ENCODE measurements at places on chromosomes 13 and 19.
A peak's percentile ranks its signal among the peaks of the same experiment; 100 is the strongest.

DNA sequence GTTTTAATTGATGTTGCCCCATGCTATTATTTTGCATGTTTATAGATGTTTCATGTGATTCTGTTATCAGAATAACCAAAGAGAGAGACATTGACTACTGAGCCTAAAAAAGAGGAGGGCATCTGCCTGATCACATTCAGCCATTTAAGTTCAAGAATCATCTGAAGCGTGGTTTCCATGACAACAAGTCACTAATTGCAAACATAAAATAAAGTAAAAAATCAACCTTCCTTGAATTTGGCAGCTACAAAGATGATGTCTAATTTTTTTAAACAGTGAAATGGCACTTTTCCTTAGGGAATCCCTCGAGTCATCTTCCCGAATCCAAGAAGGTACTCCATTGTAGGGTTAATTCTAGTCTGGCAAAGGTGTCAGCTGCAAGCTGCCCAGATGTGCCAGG is 884.2 kb downstream of the DIAPH3 start:
- DNase-seq, result no peak

GRCh38 chr19:5017235-5017634 is 48.3 kb downstream of the KDM4B start:
- no peak for DNase-seq

GRCh38 chr19:40642757-40643305 is 41.7 kb downstream of the LTBP4 start:
- DNase-seq, result no peak

- DNase-seq, result no peak
Measured at GRCh38 chr19:55463583-55464031, 944 bp downstream of the C19orf85 start.

- no peak for DNase-seq
Measured at GRCh38 chr13:44350775-44351504, 22.7 kb upstream of the SERP2 start.

DNA sequence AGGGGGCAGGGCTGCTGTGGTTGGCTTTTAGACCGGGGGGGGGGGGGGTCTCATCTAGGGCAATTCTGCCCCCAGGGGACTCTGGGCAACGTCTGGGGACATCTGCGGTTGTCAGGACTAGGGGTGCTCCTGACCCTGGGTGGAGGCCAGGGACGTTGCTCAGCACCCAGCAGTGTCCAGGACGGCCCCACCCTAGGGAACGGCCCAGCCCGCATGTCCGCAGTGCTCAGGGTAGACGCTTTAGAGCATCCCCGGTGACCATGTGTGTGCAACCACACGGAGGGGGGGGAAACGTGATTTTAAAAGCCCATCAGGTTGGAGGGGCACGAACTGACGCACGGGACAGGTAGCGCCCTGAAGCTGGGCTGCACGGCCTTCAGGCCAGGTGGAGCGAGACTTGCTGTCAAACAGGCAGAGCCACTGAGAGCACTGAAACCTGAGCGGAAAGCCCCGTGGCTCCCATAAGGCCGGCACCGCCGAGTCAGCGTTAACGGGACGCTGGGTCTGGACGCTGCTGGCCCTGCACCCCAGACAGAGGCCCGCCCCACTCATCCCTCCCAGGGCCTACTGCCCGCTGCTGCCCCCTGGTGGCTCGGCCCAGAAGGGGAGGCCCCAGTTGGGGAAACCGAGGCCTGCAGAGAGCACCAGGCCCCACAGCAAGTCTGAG is 8.3 kb downstream of the CACTIN start:
- DNase-seq, result peak; percentile 53

GRCh38 chr13:22837980-22838647 is 342.7 kb upstream of the SGCG start:
- no peak for DNase-seq

DNA sequence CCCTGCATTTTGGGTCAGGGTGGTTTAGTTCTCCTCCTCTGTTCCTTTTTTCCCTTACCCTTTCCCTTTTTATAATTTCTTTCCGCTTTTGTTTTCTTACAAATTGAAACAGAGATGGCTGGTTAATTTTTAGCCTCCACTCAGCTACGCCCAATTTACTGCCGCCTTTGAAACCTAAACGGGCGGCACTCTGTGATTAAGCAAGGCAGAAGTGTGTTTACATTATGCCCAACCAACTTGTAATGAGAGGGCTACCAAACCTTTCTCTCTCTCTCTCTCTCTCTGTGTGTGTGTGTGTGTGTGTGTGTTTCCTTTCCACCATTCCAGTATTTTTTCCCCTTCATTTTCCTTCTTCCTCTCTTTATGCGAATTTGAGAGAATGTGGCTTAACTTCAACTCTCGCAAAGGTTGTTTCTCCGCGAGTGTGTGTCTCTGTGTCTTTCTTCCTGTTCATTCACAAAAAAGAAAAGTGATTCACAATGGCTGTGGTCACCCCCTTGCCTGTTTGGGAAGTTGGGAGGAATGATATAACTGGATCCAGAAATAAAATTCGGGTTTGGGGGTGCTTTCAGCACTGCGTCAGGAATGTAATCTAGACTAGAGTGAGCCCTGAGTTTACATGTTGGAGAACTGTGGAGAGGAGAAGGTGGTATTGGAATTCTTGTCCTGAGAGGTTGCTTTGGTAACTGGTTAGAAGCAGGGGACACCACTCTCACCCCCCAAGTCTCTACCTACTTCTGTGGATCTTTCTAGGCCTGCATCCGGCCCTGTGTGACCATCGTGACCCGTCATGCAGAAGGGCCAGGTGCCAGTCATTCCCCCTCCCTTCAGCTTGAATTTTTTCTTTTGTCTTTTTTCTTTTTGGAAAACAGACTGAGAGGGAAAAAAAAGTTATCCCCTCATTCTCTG is 31.4 kb downstream of the NFIX start:
- DNase-seq, result no peak

DNA sequence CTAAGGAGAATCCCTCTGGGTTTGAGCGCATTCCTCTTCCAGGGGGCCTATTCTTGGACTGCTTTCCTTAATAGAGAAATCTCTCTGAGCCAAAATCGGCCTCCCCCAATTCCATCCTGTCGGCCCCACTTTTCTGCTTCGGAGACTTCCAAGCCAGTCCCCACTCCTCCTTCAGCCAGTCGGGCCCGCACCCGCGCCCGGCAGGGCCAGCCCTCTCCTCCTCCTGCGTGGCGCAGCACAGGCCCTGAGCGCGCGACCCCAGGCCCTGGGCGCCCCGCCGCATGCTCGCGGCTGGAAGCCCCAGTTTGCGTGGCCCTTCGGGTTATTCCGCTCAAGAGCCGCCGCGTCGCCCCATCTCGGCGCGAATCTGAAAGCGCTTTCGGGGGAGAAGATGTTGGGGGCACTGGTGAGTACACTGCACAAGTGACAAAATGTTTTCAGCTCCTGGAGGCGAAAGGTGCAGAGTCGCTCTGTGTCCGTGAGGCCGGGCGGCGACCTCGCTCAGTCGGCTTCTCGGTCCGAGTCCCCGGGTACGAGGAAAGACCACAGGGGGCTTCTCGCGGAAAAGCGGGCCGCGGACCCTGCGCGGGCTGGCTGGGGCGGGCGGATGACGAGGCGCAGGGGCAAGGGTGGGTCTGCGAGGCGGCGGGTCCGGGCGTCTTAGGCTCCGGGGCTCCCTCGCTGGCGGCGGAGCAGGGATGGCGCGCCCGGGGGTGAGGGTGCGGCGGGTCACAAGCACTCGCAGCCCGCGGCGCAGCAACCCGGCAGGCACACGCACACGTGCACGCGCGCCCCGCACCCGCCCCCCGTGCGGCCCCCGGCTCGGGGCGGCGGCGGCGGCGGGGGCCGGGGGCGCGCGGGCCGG is at the start of gene IL17D:
IL17D (plus strand) TSS at position 785 of the 865 bp plus-strand sequence. CDS start 303 bp downstream, outside the sequence.
- peak; percentile 37 for DNase-seq

- no peak for DNase-seq
Measured at GRCh38 chr13:110217811-110218210, 89.1 kb downstream of the COL4A1 start.

GRCh38 chr19:4636151-4636717 is 3.1 kb upstream of the TNFAIP8L1 start:
- DNase-seq, result peak; percentile 80

GRCh38 chr19:2048959-2049740 is 1.9 kb downstream of the MKNK2 start:
- no peak for DNase-seq

- DNase-seq, result no peak
Measured at GRCh38 chr19:58406818-58407657, 1.4 kb upstream of the ZNF584 start.

- DNase-seq, result no peak
Measured at GRCh38 chr13:52760077-52760476, 20.5 kb upstream of the CNMD start.

DNA sequence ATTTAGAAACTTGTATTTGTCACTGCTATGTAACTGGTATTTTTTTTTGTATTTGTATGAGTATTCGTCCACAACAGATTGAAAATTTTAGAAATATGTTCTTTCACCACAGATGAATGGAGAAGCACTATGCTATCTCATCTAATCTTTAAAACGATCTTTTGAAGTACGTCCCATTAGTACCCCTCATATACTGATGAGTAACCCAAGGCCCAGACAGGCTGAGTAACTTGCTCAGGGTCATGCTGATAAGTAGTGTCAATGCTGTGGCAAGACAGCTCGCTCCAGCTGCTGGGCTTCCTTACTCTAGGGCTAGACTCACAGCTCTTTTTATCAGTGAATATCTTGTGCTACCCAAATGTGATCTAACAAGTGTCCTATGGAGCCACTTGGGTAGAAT is 154.2 kb downstream of the SUCLA2 start:
- DNase-seq, result no peak

GRCh38 chr19:38263689-38264485 is 486 bp upstream of the SPINT2 start:
- DNase-seq, result peak; percentile 68

DNA sequence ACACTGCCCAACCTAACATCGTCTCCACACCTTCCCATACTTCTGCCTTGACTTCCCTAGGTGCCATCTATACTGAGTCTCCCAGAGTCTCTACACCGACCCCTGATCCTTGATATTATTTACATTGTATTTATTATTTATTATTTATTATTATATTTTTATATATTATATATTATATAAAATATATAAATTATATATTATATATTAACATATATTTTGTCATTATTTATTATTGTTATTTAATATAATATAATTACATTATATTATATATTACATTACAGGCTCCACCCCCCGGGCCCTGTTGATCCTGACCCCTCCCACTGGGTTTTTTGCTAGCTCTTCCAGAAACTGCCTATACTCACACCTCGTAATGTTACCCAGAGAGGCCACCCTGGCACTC is 18.4 kb upstream of the TOMM40 start:
- no peak for DNase-seq

- no peak for DNase-seq
Measured at GRCh38 chr13:83867708-83868107, 14.6 kb downstream of the SLITRK1 start.

GRCh38 chr13:41970022-41970421 is 9.1 kb upstream of the VWA8 start:
- no peak for DNase-seq

- no peak for DNase-seq
Measured at GRCh38 chr13:46893221-46893740, 3.6 kb downstream of the HTR2A start.

DNA sequence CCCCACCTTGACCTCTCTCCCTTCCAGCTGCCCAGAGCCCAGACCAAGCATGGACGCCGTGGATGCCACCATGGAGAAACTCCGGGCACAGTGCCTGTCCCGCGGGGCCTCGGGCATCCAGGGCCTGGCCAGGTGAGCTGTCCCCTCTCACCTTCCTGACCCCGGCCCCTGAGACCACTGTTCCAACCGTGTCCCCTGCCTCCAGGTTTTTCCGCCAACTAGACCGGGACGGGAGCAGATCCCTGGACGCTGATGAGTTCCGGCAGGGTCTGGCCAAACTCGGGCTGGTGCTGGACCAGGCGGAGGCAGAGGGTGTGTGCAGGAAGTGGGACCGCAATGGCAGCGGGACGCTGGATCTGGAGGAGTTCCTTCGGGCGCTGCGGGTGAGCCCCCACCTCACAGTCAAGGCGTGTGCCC is 312 bp downstream of the CAPS start:
- no peak for DNase-seq

DNA sequence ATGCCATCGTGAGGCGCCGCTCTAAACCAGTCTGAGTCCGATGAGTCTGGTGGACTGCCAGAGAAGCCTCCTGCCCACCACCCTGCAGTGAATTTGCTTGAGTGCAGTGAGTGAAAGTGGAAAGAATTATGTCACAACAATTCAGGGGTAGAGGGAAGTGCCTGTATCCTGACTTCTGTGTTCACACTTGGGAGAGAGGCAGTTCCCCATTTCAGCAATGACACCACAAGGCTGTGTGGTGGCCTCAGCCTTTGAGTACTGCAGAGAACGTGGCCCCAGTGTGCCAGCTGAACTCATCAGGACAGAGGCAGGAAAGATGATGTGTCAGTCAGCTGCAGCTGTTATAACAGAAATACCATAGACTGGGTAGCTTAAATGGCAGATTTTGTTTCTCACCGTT is 155.6 kb downstream of the COG6 start:
- no peak for DNase-seq

- DNase-seq, result no peak
Measured at GRCh38 chr13:57558051-57558467, 73.5 kb upstream of the PCDH17 start.

GRCh38 chr19:33458807-33459206 is 62.8 kb downstream of the PEPD start:
- no peak for DNase-seq

- DNase-seq, result no peak
Measured at GRCh38 chr13:52414963-52415362, 9.0 kb upstream of the THSD1 start.

DNA sequence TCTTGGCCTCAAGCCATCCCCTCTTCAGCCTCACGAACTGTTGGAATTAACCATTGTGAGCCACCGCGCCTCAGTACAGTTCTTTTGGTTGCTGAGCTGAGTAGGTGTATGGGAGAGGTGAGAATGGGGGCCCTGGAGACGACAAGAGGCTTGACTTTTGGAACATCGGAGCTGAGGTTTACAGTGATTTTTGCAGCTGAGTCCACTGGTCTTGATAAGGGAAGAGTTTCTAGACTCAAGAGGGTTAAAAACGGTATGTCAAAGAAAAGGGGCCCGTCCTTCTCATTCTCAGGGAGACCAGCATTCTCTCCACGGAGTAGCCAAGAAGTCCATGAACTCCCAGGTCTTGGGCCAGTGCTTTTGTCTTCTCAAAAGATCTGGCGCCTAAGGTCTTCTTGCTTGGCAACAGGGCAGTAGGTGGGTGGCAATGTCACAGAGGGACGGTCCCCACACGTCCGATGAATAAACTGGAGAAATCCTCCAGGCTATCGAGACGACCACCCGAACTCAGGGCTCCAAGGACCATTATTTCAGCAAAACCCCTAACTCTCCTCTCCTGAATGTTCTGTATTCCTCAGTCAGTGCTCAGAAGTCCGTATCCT is 6.4 kb upstream of the QTRT1 start:
- no peak for DNase-seq

GRCh38 chr13:58728126-58728525 is 1096.6 kb downstream of the PCDH17 start:
- no peak for DNase-seq

DNA sequence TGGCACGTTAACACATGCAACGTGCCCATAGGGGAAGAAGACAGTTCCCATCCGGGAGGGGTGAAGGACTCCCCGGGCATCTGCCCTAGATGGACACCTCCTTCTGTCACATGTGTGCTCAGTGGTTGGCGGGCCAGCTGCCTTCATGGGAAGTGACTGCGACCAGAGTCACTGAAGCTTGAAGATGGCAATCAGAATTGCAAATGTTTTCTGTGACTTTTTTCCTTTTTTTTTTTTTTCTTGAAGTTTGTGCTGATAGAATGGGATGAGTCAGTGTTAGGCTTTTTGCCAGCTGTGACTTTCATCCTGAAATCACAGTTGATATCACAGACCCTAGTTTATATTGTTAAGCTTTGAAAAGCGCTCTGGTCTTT is 109.2 kb upstream of the MCF2L start:
- no peak for DNase-seq
